Right ventricle myocardium superior (tissue), 1 donor: ENCODE measurements at places on chromosomes 11 and 22. TPM values are rescaled to one million over a fixed set of nuclear protein-coding genes. Genes with fewer than 3 reads are reported as not detected.

GRCh38 chr11:70421123-70421522 lies 22.8 kb downstream of the CTTN start:
- no peak for DNase-seq

GRCh38 chr11:44627911-44628729 lies 62.7 kb downstream of the CD82 start:
- peak; percentile 89 for DNase-seq

DNA sequence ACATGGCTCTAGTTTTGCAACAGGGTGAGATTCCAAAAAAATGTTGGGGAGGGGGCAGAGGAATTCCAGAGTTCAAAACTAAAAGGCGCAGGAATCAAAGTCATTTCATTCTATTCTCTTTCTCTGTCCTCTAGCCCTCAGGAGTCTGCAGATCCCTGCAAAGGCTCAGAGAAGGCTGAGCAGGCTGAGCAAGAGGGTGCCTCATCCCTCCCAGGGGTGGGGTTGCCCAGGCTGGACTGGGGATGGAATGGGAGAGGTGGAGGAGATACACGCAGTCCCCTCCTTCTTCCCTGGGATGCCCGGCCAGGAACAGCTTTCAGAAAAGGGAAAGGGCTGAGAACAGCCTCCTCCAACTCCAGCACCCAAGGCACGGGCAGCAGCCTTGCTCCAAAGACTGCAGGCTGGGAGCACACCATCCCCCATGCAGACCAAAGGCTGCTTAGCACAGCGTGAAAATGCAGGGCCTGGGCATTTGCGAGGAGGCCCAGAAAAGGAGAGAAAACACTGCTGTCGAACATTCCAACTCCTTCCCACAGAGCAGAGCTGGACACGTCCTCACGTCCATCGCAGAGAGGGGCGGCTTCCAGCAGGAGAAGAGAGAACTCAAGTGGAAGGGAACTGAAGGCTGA lies 51.8 kb downstream of the MN1 start:
- DNase-seq: no peak

DNA sequence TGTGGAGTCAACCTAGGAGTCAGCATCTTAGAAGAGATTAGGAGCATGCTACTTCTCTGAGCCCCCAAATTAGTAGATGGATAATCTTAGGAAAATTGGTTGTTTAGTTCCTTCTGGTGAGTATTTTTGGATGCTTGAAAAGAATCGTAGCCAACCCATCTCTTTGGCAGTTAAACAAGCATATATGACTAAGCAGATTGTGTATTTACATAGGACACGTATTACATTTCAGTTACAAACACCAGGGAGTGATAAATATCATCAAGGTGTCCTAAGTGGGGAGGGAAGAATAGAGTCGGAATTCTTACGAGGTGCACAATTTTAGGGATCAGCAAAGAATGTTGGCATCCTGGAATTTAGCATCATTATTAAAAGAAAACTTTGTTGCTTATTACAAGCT lies 13.5 kb downstream of the PLET1 start:
- no peak for DNase-seq

GRCh38 chr11:125463590-125464269 lies 32.3 kb downstream of the FEZ1 start:
- no peak for DNase-seq

DNA sequence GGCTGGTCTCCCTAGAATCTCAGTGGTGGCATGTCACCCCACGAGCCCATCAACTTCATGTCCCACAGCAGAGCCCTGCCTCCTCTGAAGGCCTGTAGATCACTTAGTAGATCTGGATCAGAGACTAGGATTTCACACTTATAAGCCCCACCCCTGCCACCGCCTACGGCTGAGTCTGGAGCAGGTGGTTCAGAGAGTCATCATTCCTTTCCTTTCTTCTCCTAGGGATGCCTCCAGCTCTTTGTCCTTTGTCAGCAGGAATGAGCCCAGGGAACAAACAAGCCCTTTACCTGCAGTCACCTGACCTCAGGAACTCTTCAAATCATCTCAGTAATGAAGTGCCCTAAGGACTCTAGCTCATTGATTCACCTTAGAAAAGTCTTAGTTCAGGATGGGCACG lies 37.8 kb downstream of the SCGB1A1 start:
- DNase-seq: no peak

The OR4A16 gene
- total RNA-seq: not detected

The SMC1B gene
- total RNA-seq: not detected

The GRM5 gene
- total RNA-seq: 0.13 TPM
